Caco-2 (cell line): ENCODE measurements at places on chromosomes 12 and 14.

- peaks cover 1% of the 10 kb centered on the region for H3K27me3 ChIP-seq
- H3K4me1 ChIP-seq: peaks cover 8% of the 10 kb centered on the region; the same call in 1 of the 2 replicates
- H3K4me3 ChIP-seq: no peak overlapping the region
- no peaks in the 10 kb centered on the region for H3K36me3 ChIP-seq
- H3K27ac ChIP-seq: no peak overlapping the region
- DNase-seq: peak; percentile 61
These were observed 24.7 kb downstream of the SERPINA3 start for GRCh38 chr14:94636744-94637412.

GRCh38 chr12:79874665-79875064, 60.2 kb downstream of the PPP1R12A start:
- DNase-seq: no peak
- no peak overlapping the region for H3K4me3 ChIP-seq

GRCh38 chr14:67413806-67414769, 2.1 kb upstream of the PLEK2 start:
- peaks cover 25% of the 10 kb centered on the region for H3K4me1 ChIP-seq
- H3K36me3 ChIP-seq: no peaks in the 10 kb centered on the region
- no peaks in the 10 kb centered on the region for H3K27me3 ChIP-seq

- H3K4me1 ChIP-seq: no peaks in the 10 kb centered on the region
- no peaks in the 10 kb centered on the region for H3K27me3 ChIP-seq
- H3K36me3 ChIP-seq: no peaks in the 10 kb centered on the region
- no peak for DNase-seq
These were observed 61.6 kb downstream of the PLEKHA5 start for GRCh38 chr12:19191089-19191488.

- H3K36me3 ChIP-seq: no peaks in the 10 kb centered on the region
- H3K27ac ChIP-seq: no peak overlapping the region
- no peak for DNase-seq
- H3K4me1 ChIP-seq: 0 out of 2 replicates have a peak, but pooled peaks cover 6% of the 10 kb centered on the region
- H3K4me3 ChIP-seq: no peak overlapping the region
These were observed 120.1 kb downstream of the SMOC1 start for GRCh38 chr14:69999261-69999674.

DNA sequence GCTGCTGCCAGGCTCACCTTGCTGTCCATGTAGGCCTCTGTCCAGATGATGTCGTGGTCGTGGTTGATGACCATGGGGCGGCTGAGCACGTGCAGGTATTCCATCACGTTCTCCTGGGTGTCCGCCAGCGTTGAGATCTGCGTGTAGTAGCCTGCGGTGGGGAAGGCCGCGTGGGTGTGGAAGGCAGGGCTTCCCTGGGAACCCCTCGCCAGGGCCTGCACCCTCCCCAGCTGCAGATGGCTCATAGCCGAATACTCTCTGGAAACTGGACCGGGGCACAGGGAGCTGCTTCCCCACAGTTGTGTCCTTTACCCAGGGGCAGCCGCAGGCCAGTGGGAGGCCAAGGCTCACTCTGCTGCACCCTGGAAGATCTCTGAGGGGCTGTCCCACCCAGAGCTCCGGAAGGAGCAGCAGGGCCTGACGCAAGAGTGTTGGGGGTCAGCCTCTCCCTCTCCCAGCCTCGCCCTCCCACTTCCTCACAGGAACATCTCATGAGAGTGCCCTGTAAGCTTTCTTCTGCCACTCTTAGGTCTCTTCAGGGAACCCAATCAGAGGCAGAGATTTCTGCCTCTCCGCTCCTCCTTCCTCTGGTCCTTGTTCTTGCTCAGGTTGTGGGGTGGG, 35.5 kb downstream of the CACNA2D4 start:
- H3K4me1 ChIP-seq: peaks cover 6% of the 10 kb centered on the region; the same call in 1 of the 2 replicates
- DNase-seq: peak; percentile 26
- no peaks in the 10 kb centered on the region for H3K36me3 ChIP-seq
- no peak overlapping the region for H3K4me3 ChIP-seq
- H3K27ac ChIP-seq: no peak overlapping the region

- no peaks in the 10 kb centered on the region for H3K36me3 ChIP-seq
- peak overlapping the region; percentile 60 for H3K27ac ChIP-seq
- H3K27me3 ChIP-seq: no peaks in the 10 kb centered on the region
These were observed 416.3 kb upstream of the ATP2B1 start for GRCh38 chr12:90124914-90125313.

DNA sequence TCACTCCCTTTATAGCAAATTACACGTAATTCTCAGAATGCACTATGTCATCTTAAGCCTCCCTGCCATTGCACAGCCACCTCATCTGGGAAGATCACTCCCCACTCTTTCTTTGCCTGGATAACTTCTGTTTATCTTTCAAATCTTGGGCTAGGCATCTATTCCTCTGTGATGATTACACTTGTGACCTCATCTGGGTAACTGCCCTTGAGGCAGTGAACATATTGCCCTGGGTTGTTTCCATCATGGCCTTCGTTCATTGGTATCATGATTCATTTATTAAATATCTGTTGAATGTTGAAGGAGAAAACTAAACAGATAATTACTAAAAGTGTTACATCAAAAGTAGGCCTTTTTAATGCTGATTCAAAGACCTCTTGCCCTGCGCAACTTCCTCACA, 26.2 kb upstream of the PDE3A start:
- no peaks in the 10 kb centered on the region for H3K4me1 ChIP-seq
- DNase-seq: no peak
- H3K27ac ChIP-seq: no peak overlapping the region
- no peak overlapping the region for H3K4me3 ChIP-seq
- no peaks in the 10 kb centered on the region; the same call in 1 of the 2 replicates for H3K27me3 ChIP-seq

GRCh38 chr14:32304296-32304695, 24.8 kb upstream of the AKAP6 start:
- no peaks in the 10 kb centered on the region for H3K36me3 ChIP-seq
- no peak for DNase-seq
- H3K27me3 ChIP-seq: no peaks in the 10 kb centered on the region
- no peak overlapping the region for H3K4me3 ChIP-seq
- peaks cover 16% of the 10 kb centered on the region for H3K4me1 ChIP-seq
- H3K27ac ChIP-seq: no peak overlapping the region

GRCh38 chr14:42869681-42870080, 1263.0 kb downstream of the LRFN5 start:
- no peaks in the 10 kb centered on the region for H3K4me1 ChIP-seq
- no peak for DNase-seq
- no peak overlapping the region for H3K4me3 ChIP-seq
- no peaks in the 10 kb centered on the region for H3K27me3 ChIP-seq
- no peaks in the 10 kb centered on the region for H3K36me3 ChIP-seq

DNA sequence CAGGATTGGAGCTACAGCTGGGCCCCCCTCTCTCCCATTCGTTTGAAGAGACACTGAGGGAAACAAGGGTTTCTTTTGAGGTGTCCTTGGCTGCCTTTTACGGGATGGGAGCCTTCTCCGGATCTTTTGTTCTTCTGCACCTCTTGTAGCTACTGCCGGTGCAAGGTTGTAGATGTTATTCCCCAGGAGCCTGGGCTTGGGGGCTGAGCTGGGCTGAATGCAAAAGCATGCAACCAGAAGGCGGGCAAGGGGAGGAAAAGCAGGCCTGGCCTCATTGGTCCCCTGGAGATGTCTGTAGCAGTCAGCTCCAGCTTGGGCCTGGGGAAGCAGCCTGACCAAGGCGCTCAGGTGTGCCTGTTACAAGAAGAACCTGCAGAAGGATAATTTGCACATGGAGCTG, 110.3 kb downstream of the GCH1 start:
- H3K4me1 ChIP-seq: no peaks in the 10 kb centered on the region
- no peak for DNase-seq
- no peak overlapping the region for H3K4me3 ChIP-seq
- no peaks in the 10 kb centered on the region for H3K27me3 ChIP-seq
- H3K36me3 ChIP-seq: no peaks in the 10 kb centered on the region; the same call in 1 of the 2 replicates

DNA sequence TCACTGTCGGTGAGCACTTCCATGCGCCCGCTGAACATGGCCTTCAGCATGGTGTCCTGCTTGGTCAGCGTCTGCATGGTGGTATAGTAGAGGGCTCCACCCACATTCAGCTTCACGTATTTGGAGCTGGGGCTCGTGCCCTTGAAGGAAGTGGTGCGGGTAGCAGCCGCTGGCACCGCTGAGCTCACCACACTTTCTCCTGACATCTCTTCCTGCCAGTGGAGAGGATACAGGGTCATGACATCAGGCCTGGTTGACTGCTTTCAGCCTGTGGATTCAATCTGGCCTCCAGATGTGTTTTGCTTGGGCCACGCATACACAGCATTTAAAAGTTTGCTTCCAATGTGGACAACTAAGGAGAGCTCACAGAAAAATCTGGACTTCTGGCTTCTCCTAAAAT, 7.6 kb downstream of the KCTD10 start:
- no peaks in the 10 kb centered on the region for H3K27me3 ChIP-seq
- H3K36me3 ChIP-seq: peaks cover 2% of the 10 kb centered on the region
- H3K27ac ChIP-seq: no peak overlapping the region
- no peak for DNase-seq

GRCh38 chr12:42916143-42916542, 326.6 kb upstream of the PRICKLE1 start:
- no peak for DNase-seq
- no peak overlapping the region for H3K4me3 ChIP-seq
- H3K27me3 ChIP-seq: no peaks in the 10 kb centered on the region
- H3K4me1 ChIP-seq: peaks cover 24% of the 10 kb centered on the region
- H3K27ac ChIP-seq: peak overlapping the region; percentile 16

GRCh38 chr14:74634964-74635363, 22.9 kb upstream of the LTBP2 start:
- DNase-seq: no peak
- peaks cover 12% of the 10 kb centered on the region; the same call in 1 of the 2 replicates for H3K4me1 ChIP-seq
- H3K36me3 ChIP-seq: no peaks in the 10 kb centered on the region; the same call in 1 of the 2 replicates
- no peak overlapping the region for H3K4me3 ChIP-seq
- no peak overlapping the region for H3K27ac ChIP-seq
- H3K27me3 ChIP-seq: no peaks in the 10 kb centered on the region

DNA sequence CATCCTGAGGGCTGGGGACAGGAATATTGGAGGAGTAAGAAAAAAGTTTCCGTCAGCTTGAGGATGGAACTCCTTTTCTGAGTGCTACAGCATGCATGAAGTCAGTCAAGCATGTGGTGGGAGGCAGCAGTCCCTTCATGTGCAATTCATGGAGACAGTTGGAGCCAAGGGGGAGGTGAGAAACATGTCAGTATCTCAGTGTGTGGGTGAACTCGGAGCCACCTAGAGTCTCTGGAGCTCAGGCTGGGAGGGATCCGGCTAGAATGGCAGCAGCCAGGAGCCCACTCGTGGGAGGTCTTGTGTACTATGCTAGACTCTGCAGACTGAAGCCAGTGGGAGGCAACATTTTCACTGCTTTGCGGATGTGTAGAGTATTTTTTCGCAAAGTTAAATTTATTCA, 60.3 kb downstream of the AVPR1A start:
- H3K4me3 ChIP-seq: no peak overlapping the region
- peaks cover 7% of the 10 kb centered on the region for H3K4me1 ChIP-seq
- no peaks in the 10 kb centered on the region for H3K36me3 ChIP-seq
- H3K27me3 ChIP-seq: no peaks in the 10 kb centered on the region
- no peak overlapping the region for H3K27ac ChIP-seq

GRCh38 chr12:73677520-73678291, 859.9 kb upstream of the ATXN7L3B start:
- H3K36me3 ChIP-seq: no peaks in the 10 kb centered on the region
- no peaks in the 10 kb centered on the region for H3K27me3 ChIP-seq
- H3K4me1 ChIP-seq: no peaks in the 10 kb centered on the region
- DNase-seq: no peak
- no peak overlapping the region for H3K4me3 ChIP-seq

DNA sequence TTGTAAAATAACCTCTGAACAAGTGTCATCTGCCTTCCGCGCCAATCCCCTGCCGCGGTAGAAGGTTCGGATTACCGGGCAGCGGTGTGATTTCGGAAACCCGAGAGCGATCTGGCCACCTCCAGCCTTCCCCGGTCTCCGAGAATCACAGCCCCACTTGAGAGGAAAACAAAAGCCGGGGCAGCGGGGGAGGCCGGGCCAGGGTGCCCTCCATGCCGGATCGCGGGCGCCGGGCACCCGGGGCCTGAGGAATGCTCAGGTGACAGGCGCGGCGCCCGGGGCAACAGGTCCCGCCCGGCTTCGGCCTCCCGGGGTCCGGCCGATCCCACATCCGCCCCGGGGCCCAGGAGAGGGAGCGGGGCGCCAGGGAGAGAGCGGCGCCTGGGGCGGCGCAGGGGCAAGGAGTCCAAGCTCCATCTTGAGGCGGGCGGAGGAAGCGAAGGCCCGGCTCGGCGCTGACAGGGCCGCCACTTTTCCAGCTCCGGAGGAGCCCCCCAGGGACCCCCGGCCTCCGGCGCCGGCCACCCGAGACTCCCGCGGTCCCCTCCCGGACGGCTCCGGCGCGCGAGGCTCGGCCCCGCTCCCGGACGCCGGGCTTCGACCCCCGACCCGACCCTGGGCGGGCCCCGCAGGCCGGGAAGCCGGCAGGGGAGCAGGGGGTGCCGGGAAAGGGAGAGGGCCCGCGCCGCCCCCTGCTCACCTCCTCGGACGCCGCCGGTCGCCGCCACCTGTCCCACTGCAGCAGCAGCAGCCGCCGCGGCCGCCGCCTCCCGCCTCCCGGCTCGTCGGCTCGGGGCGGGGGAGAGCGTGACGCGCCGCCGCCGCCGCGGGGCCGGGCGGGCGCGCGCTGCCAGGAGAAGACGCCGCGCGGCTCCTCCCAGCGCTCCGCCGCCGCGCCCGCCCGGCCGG, at the start of gene CLIP1:
TSS of gene CLIP1 (minus strand) at position 849 of the 909 bp plus-strand sequence. CDS start 42,217 bp downstream, outside the sequence.
- peaks cover 41% of the 10 kb centered on the region for H3K4me1 ChIP-seq
- peak; percentile 86 for DNase-seq
- no peaks in the 10 kb centered on the region for H3K27me3 ChIP-seq
- peak within 1 kb of the TSS; percentile 91 for H3K27ac ChIP-seq
- H3K4me3 ChIP-seq: peak within 1 kb of the TSS; percentile 66

DNA sequence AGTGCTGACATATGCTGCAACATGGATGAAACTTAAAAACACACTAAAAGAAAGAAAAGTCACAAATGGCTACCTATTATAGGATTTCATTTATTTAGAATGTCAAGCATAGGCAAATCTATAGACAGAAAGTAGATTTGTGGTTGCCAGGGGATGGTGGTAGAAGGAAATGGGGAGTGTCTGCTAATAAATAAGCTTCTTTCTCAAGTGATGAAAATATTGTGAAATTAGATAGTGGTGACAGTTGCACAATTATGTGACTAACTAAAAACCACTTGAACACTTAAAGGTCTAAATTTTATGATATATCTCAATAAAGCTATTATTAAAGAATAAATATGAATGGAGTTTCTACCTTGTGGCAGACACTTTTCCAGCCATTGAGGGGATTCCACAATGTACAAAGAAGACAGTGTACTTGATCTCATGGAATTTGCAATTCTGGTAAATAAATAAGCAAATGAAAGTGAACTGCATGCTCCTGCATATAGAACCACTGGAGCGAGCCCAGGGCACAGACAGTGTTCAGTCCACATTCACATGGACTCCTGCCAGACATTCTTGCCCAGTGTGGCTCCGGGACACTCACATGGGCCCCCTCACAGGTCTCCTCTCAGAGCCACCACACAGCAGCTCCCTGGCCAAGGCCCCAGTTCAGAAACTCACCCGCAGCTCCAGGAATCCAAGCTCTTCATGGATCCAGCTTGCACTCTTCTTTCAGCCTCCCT, 107.1 kb upstream of the ARID2 start:
- no peaks in the 10 kb centered on the region for H3K27me3 ChIP-seq
- no peak overlapping the region for H3K27ac ChIP-seq
- peaks cover 6% of the 10 kb centered on the region; the same call in 1 of the 2 replicates for H3K4me1 ChIP-seq
- H3K36me3 ChIP-seq: no peaks in the 10 kb centered on the region
- no peak overlapping the region for H3K4me3 ChIP-seq
